ENCODE measurements at places on chromosomes 7 and 10.

GRCh38 chr7:33128990-33129805 lies at the start of gene BBS9:
Gene BBS9, plus strand, starts transcription at chr7:33129564. Its CDS starts 16,689 bp downstream, at chr7:33146253.
- peak; percentile 59 for DNase-seq

GRCh38 chr10:113381981-113382509 lies 170.8 kb upstream of the HABP2 start:
- no peak for DNase-seq

GRCh38 chr10:26944261-26944882 lies 83.6 kb upstream of the ABI1 start:
- DNase-seq: no peak

GRCh38 chr10:51425431-51425830 lies 274.0 kb downstream of the CSTF2T start:
- no peak for DNase-seq

- no peak for DNase-seq
These were observed 285.0 kb upstream of the HABP2 start for GRCh38 chr10:113267619-113268562.

DNA sequence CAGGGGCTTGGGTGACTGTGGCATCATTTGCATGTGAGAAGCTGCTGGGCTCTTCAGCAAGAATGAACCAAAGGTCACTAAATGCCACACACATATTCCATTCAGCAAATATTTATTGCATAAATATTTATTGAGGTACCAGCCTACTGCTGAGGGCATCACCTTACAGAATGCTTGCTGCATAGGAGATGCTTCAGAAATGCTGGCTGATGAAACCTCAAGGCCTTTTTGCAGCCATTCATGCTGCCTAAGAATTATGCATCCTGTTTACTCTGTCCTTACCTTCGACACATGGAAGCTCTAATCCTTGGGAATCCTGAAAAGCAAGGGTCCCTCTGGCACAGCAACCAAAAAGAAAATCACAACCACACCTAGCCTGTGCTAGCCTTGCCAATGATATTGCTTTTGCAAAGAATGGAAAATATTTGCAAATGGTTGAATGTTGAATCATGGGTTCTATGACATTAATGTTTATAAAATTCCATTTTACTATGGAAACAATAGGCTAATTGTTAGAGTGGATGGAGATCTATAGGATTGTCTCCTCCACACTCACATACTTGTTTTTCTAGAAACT lies 79.6 kb downstream of the PCGF5 start:
- DNase-seq: no peak

DNA sequence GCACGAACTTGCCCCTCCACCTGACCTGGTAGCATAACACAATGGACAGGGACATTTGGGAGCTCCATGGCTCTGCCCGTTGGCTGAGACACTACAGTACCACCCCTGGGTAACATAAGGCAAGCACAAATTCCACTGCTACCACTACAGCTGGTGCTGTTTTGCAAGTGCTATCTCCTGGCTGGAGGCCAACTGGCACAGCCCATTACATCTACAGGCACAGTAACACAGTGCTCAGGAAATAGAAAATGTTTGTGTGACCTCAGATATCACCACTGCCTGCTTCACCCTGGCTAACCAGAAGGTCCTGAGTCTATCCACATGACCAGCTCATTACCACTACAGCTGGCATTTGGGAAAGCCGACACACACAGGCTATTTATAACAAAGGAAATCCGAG lies 631.1 kb upstream of the MBL2 start:
- no peak for DNase-seq

DNA sequence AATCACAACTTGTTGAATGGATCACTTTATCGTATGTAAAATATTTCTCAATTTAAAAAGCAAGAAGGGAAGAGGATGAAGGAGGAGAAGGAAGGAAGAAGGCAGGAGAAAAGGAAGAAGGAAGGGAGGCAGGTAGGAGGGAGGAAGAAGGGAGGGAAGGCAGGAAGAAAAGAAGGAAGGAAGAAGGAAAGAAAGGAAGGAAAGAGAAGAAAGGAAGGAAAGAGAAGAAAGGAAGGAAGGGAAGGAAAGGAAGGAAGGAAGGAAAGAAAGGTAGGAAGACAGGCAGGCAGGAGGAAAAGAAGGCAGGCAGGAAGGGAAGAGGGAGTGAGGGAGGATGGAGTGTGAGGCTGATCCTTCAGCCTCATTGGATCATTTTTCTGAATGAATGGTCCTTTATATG lies 145.5 kb downstream of the MYOF start:
- no peak for DNase-seq

- no peak for DNase-seq
These were observed 98.5 kb downstream of the CARD11 start for GRCh38 chr7:2945171-2945570.

DNA sequence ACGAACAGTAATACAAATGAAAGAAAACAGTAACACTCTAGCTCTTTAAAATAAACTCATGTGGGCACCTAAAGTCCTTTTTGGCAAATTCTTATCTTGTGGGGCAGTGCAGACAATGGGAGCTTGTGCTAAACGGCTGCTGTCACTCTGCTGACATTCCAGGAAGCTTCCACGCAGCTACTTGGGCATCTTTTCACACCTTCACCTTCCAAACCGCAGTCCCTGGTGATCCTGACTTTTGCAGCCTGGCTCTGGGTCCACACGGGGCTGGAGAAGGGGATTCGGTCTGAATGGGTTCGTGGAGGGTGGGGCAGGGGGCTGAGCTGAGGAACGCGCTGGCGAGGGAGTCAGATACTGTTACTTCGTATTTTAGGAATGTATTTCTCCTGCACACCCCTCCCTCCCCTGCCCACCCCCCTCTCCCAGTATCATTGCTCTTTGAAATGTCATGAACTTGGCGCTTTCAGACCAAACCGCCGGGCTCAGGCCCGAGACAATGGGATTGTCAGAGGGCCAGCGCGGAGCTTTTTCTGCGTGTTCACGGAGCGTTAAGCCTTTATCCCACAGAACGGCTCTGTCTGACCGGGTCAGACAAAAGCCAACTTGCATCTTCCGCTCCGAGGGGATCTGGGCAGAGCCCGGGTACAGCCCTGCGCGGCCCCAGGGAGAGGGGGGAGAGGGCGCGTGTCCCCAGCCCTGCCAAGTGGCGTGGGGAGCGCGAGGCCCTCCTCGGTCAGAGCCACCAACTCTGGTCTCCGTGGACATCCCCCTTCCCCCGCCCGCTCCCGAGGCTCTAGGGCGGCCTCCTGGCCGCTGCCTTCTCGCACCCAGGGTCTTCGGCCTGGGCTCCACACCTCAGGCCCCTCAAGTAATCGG lies 76.7 kb upstream of the EN2 start:
- DNase-seq: no peak

DNA sequence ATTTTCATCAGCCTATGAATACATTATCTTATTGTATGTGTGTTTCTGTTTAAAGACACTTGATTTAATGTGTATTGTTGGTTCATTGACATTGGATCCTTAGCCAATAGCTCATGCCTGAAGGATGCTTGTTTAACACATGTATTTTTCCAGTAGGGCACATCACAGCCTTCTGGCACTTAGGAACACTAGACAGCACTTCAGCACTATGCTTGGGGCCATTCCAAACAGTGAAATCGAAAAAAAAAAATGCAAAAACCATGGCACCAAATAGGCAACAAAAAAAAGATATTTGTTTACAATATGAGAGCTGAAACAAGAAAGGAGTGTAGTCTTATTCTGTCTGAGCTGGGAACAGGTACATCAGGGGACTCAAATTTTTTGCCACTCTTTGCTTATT lies 262.8 kb downstream of the SLC25A13 start:
- DNase-seq: no peak

DNA sequence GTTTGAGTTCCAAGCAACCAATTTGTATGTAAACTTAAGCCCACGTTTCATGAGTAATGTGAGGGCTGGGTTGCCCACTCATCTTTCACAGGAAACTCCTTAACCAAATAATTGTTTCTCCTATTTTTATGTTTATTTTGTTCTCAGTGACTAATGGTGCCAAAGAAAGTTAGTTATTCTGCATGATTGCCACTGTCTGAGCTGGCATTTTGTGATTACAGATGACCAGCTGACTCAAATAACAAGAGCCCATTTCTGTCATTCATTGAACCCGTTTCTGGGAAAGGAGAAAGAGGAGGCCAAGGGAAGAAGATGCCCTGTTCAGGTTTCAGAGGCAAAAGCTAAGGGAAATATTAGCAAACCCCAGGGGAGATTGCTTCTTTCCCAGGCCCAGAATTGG lies 186.9 kb upstream of the MYO3A start:
- no peak for DNase-seq

DNA sequence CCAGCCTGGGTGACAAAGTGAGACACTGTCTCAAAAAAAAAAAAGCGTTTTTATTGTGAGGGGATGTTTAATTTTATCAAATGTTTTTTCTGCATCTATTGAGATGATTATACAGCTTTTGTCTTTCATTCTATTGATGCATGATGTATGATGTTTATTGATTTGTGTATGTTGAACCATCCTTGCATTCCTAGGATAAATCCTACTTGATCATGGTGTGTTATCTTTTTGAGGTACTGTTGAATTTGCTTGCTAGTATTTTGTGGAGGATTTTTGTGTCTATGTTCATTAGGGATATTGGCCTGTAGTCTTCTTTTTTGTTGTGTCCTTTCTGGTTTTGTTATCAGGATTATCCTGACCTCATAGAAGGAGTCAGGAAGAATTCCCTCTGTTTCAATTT lies 22.3 kb upstream of the PLA2G12B start:
- no peak for DNase-seq

GRCh38 chr10:79266084-79266483 lies 81.2 kb upstream of the PPIF start:
- DNase-seq: no peak

DNA sequence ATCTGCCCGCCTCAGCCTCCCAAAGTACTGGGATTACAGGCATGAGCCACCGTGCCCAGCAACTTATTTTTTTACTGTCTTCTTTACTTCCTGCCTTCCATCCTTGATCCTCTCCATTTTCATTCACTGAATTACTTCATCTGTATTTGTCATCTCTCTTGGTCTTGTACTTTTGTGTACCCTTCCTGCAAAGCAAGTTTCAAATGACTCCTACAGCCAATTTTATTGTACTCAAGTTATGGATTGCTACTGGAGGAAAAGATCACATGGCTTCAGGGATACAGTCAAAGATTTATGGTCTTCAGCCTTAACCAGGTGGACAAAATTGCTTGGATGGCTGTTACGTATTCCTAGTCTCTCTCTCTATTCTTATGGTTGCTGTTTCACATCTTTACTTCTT lies 22.6 kb downstream of the SEPTIN7 start:
- no peak for DNase-seq

DNA sequence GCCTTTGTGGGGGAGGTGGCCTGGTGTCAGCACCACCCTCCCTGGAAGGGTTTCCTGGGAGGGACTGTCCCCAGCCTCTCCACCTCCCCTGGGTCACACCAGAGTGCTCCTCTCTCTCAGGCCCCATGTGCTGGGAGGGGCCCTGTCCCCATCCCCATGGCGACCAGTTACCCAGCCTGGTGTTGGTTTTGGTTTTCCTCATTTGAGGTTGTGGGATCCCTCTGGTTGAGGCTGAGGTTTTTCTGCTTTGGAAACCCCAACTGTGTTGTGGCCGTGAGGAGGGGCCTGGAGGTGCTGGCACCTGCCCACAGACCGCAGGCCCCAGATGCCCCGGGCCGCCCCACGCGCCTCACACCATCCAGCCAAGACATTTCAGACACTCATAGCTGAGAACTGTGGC lies 106.3 kb downstream of the GRK5 start:
- no peak for DNase-seq

DNA sequence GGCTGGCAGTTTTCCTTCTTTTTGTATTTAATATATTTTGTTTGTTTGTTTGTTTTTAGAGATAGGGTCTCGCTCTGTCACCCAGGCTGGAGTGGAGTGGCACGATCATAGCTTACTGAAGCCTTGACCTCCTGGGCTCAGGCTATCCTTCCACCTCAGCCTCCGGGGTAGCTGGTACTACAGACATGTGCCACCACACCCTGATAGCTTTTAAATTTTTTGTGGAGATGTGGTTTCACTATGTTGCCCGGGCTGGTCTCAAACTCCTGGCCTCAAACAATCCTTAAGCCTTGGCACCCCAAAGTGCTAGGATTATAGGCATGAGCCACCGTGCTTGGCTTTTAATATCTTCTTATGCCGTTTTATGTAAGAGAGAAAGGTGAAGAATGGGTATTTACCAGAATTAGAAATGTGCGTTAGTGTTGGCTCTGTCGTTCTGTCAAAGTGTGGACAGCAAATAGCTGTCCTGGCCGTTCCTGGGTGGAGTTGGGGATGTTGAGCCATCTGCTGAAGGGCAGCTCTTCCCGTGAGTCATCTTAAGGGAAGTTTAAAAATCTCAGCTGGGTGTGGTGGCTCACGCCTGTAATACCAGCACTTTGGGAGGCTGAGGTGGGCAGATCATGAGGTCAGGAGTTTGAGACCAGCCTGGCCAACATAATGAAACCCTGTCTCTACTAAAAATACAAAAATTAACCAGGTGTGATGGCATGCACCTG lies 14.8 kb downstream of the OGDH start:
- DNase-seq: no peak

DNA sequence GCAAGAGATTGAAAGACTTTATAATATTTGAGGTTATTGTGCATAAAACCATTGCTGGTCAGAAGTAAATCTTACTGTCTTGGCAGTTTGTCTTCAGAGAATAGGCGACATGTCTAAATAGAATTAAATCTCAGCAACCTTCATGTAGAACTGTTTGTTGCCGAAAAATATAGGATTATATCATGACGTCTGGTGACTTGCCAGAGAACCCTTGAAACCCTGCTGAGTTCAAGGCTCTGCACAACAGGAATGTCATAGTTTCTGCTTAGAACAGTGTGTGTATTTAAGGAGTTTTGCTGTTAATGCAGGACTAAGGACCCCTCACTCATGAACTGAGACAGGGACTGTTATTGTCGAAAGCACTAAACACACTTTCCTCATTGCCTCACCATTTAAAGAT lies 206.4 kb upstream of the ETV1 start:
- DNase-seq: no peak

DNA sequence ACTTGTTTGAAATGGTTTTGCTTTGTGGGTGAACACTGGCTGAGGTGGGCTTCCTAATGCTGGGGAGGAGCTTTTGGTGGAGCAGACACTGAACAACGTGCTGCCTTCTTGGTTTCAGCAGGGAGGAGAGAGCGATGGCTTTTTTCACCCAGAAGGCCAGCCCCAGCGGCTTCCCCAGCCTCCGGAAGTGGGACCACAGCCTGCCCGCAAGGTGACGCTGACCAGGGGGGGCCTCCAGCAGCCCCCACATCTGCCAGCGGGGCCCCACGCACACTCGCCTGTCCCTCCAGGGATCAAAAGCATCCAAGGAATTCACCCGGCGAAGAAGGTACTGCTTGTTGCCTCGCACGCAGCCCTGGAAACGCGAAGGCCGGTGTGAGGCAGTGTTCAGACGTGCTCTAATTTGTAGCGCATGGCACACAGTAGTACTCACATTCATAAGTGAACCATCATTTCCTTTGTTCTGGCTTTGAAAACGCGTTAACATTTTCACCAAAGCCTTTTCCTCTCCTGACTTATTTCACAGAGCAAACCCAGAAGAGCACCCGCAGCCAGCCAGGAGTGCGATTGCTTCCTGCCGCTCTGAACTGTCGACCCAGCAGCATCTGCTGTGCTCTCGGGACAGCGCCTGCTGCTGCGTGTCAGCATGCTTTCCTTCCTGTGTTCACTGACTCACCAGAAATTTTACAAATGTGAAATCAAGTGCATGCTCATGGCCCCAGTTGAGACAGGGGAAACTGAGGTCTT lies 48.4 kb downstream of the SHH start:
- no peak for DNase-seq

All from cerebellar nuclear complex (tissue), 1 donor.